Vein endothelial cell (primary cell): ENCODE measurements at places on chromosomes 5 and 9. TPM values are rescaled to one million over a fixed set of nuclear protein-coding genes. Genes with fewer than 3 reads are reported as not detected.

Gene TUSC1
- total RNA-seq = 12.1 and 12.5 TPM in 2 replicates

Gene PCDHB15
- 0.98 and 1.1 TPM in 2 replicates for total RNA-seq

Gene MARCOL
- not detected in 2 replicates for total RNA-seq

Gene LRRC70
- 45.9 and 48.7 TPM in 2 replicates for total RNA-seq

Gene ELOVL7
- 0.10 TPM in 1 of 2 replicates, not detected in the other for total RNA-seq

Gene SUSD3
- 0.98 TPM in 1 of 2 replicates, not detected in the other for total RNA-seq

Gene TSC1
- total RNA-seq = 49.3 and 53.6 TPM in 2 replicates

Gene CTSV
- 0.33 and 0.67 TPM in 2 replicates for total RNA-seq

Gene ANKRD31
- total RNA-seq = under 0.01 and 0.10 TPM in 2 replicates

Gene PCDHGB7
- 10.9 and 15.7 TPM in 2 replicates for total RNA-seq

Gene PCDHA3
- under 0.01 and 0.19 TPM in 2 replicates for total RNA-seq

Gene OCLN
- total RNA-seq = 7.7 and 11.8 TPM in 2 replicates

Gene STKLD1
- 0.33 and 1.6 TPM in 2 replicates for total RNA-seq

Gene PCDHB8
- 0.29 and 1.3 TPM in 2 replicates for total RNA-seq

Gene BAAT
- total RNA-seq = 0.10 TPM in 1 of 2 replicates, not detected in the other

Gene GABRA6
- not detected in 2 replicates for total RNA-seq

Gene UNC5A
- total RNA-seq = under 0.01 and 1.2 TPM in 2 replicates

Gene SYNPO
- total RNA-seq = 23.9 and 37.9 TPM in 2 replicates

Gene FSD1L
- 3.6 and 6.9 TPM in 2 replicates for total RNA-seq

Gene GRPEL2
- total RNA-seq = 33.0 and 52.4 TPM in 2 replicates

Gene SV2C
- total RNA-seq = not detected in 2 replicates

Gene HSPB3
- not detected in 2 replicates for total RNA-seq

Gene ACOT12
- not detected in 2 replicates for total RNA-seq

Gene STC2
- total RNA-seq = 18.1 and 37.9 TPM in 2 replicates

Gene GARNL3
- 8.2 and 9.5 TPM in 2 replicates for total RNA-seq

Gene MGAT4B
- 167 and 174 TPM in 2 replicates for total RNA-seq

Gene PRLR
- not detected in 2 replicates for total RNA-seq

Gene AUH
- total RNA-seq = 7.3 and 8.2 TPM in 2 replicates

Gene FST
- total RNA-seq = 1.9 and 6.9 TPM in 2 replicates

Gene SLC46A2
- not detected in 2 replicates for total RNA-seq

Gene DMRTA1
- 0.33 and 0.86 TPM in 2 replicates for total RNA-seq

Gene DNAJC21
- total RNA-seq = 17.0 and 26.6 TPM in 2 replicates

Gene NPM1
- total RNA-seq = 1,182 and 1,611 TPM in 2 replicates

Gene DIPK1B
- 182 and 234 TPM in 2 replicates for total RNA-seq

Gene HTR4
- 0.10 TPM in 1 of 2 replicates, not detected in the other for total RNA-seq

Gene ACSL6
- total RNA-seq = not detected in 2 replicates

Gene TMOD1
- 1.1 and 2.0 TPM in 2 replicates for total RNA-seq

Gene NNT
- 59.5 and 67.9 TPM in 2 replicates for total RNA-seq

Gene ALDH1B1
- 25.2 and 25.8 TPM in 2 replicates for total RNA-seq

Gene RAB3C
- 0.57 and 4.9 TPM in 2 replicates for total RNA-seq

Gene ARL14EPL
- 0.33 and 0.67 TPM in 2 replicates for total RNA-seq

Gene IRX2
- 0.10 TPM in 1 of 2 replicates, not detected in the other for total RNA-seq

Gene TAF11L5
- total RNA-seq = not detected in 2 replicates

Gene MYMK
- total RNA-seq = not detected in 2 replicates

Gene LRRTM2
- 0.65 and 0.67 TPM in 2 replicates for total RNA-seq

Gene SLC36A2
- total RNA-seq = not detected in 2 replicates

Gene KLHL3
- total RNA-seq = 20.7 and 40.5 TPM in 2 replicates

Gene TRIM36
- 0.33 and 2.2 TPM in 2 replicates for total RNA-seq

Gene LCN1
- total RNA-seq = not detected in 2 replicates
